GM19239 (cell line): ENCODE measurements at places on chromosomes 7 and 10.

- DNase-seq = no peak
Measured at GRCh38 chr7:134301592-134301991, 15.1 kb downstream of the SLC35B4 start.

DNA sequence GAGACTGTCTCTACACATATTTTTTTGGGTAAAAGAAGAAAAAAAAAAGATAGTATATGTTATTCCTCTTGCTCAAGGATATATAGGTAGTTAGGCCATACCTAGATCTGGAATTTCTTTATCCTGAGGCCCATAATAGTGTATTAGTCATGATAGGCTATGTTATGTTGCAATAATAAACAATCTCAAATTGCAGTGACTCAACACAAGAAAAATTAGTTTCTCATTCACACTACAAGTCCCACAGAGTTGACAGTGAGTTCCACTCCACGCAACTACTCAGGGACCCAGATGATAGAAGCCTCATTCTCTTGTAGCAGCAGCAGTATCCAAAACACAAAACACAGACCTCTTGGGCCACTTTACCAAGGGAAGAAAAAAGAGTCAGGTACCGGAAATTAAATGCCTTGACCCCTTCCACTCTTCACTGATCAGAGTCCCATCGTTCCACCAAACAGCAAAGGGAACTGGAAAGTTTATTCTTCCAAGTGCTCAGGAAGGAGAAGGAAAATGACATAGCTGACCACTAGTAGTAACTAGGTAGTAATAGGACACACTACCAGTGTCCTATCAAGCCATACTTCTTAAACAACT is 7.4 kb upstream of the C10orf67 start:
- DNase-seq = no peak

GRCh38 chr7:106616708-106617051 is 44.3 kb downstream of the CCDC71L start:
- DNase-seq = no peak

DNA sequence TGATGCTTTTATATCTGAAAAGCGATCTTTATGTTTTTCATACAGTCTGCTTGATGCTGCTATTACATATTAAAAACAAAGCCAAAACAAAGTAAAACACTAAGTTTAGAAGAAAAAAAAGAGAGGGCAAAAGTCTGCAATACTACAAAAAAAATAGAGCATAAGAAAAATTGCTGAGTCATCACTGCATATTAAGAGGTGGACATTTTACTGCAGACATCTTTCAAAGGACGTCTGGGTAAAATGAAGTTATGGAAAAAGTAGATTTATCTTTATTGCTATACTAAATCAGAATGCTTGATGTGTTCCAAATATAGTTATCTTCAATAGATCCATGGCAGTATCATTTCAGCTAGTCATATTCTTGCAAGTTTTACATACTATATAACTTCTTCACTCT is 172.0 kb downstream of the MAGI2 start:
- no peak for DNase-seq

GRCh38 chr10:123549761-123550454 is 116.2 kb upstream of the GPR26 start:
- DNase-seq = no peak

DNA sequence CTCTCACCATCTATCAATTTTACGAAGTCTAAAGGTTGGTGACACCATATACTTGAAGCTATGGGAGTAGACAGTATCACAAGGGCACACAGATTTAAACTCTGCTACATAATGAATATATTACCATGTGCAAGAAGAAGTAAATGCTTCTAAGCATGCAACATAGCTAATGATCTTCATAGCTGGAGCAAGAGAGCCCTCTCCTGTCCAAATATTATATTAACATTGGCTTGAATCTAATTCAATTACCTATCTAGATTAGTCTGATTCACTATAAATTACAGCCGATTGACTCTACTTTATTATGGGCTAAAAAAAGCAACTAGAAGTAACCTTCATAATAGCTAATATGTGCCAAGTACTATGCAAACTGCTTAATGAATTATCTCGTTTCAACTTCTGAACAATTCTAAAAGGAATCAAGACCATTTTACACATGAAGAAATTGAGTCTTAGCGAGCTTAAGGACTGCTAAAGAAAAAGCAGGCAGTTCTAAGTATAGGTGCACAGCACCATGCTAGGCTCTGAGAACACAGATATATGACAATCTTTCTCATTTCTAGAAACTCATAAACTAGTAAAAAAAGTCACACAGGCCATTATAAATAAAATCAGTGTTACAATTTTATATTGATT is 21.9 kb downstream of the FRA10AC1 start:
- no peak for DNase-seq

- no peak for DNase-seq
Measured at GRCh38 chr7:6616854-6617643, 1.6 kb downstream of the ZNF853 start.
